ENCODE measurements at places on chromosomes 1 and 21.

- no peak for DNase-seq
Measured at GRCh38 chr21:37671381-37671780, 244.9 kb downstream of the KCNJ6 start.

- no peak for DNase-seq
Measured at GRCh38 chr21:14817311-14817710, 247.5 kb downstream of the NRIP1 start.

GRCh38 chr21:42302076-42302650 is 13.0 kb downstream of the TFF3 start:
- no peak for DNase-seq

- DNase-seq: no peak
Measured at GRCh38 chr1:244836135-244836521, 670 bp downstream of the COX20 start.

DNA sequence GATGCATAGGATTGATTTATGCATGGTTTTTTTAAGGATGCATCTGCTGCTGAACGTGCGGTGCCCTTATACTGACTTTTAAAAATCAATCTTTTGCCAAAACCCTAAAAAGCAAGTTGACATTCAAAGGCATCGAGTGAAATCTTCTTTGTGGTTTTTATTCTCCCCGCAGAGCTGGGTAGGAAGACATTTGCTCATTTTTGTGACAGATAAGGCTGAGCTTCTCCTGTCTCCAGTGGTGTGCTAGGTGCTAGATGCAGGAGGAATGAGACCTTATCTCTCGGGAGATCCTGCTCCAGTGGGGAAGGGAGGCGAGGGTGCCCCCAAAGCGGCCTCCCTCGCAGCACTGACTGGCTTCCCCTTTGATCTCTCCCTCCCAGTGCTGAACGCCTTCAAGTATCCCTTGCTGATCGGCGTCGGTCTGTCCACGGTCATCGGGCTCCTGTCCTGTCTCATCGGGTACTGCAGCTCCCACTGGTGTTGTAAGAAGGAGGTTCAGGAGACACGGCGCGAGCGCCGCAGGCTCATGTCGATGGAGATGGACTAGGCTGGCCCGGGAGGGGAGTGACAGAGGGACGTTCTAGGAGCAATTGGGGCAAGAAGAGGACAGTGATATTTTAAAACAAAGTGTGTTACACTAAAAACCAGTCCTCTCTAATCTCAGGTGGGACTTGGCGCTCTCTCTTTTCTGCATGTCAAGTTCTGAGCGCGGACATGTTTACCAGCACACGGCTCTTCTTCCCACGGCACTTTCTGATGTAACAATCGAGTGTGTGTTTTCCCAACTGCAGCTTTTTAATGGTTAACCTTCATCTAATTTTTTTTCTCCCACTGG is 14.9 kb upstream of the CD101 start:
- DNase-seq: no peak

GRCh38 chr1:21703318-21703963 is 34.3 kb upstream of the RAP1GAP start:
- no peak for DNase-seq

DNA sequence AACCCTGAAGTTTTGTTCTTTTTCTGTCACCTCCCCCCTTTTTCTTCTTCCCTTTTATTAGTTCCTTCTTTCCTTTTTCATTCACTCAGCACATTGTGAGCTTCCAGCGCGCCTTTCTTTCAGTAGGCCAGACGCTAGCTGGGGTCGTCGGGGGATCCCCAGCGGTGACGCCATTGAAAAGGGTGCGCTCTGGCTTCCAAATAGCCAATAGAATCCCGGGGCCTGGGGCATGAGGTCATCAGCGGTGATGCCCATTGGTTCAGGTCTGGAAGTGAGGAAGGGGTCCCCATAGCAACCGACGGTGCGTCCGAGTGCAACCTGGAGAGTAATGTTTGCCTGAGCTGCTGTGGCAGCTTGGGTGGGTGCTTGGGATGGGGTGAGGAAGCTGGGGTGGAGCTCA is 6.9 kb upstream of the EFNA3 start:
- no peak for DNase-seq

DNA sequence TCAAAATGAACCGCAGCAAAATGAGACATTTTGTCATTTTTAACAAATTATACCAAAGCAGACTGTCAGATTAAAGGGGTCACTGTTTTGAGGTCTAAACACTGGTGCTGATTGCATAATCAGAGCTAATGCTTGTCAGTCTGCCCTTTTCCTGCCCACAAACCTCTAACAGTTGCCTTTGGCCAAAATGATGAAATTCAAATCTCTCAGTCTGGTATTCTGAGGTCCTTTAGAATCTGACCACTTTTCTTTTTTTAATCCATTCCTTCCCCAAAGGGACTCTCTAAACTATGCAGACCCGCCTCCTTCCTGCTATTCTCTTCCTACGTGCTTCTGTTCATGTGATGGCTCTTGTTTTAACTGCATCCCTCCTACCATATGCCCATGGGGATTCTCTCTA is 145.2 kb upstream of the SPATA6 start:
- no peak for DNase-seq

GRCh38 chr1:32754317-32755097 is 51.9 kb upstream of the SYNC start:
- DNase-seq: no peak

- DNase-seq: no peak
Measured at GRCh38 chr1:115837740-115838421, 3.0 kb downstream of the NHLH2 start.

GRCh38 chr1:33348194-33348593 is 27.3 kb upstream of the A3GALT2 start:
- DNase-seq: no peak

DNA sequence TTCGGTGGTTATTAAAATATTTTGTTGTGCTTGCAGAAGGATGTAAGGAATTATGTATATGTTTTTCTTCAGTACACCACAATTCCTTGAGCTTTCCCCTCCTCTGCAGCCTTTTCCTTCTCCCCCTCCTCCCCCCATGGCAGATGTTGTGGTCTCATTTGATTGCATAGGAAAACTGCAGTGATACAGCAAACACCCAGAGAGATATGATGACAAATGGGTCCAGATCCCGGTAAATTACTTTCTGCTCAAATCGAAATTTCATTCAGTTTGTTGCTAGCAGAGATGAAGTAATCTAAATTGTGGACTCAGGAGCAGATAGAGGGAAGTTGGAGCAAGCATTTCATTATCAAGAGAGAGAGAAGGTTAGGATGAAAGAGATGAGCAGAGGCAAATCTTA is 9.9 kb downstream of the LMO4 start:
- no peak for DNase-seq

DNA sequence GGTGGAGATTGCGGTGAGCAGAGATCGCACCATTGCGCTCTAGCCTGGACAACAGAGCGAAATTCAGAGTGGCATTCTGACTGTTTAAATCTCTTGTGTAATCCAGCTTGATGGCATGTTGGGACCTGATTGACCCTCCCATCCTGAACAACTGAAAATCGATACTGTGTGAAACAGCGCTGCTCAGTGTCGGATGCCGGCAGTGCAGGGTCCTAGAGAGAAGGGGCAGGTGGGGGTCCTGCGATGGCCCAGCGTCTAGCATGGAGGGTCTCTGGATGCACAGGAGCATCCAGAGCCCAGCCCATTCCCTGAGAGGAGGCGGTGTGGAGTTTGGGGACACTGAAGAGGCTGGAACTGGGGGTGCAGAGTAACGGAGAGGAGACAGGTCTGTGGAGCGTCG is 15.8 kb downstream of the AGT start:
- DNase-seq: no peak

- no peak for DNase-seq
Measured at GRCh38 chr21:17795146-17796036, 23.8 kb downstream of the C21orf91 start.

- no peak for DNase-seq
Measured at GRCh38 chr1:167221126-167221737, 546 bp downstream of the POU2F1 start.

GRCh38 chr1:170864876-170865538 is 70.3 kb upstream of the MROH9 start:
- DNase-seq: no peak

GRCh38 chr1:51190961-51191360 is 45.1 kb upstream of the RNF11 start:
- DNase-seq: no peak

- no peak for DNase-seq
Measured at GRCh38 chr1:15370781-15371520, 38.7 kb upstream of the EFHD2 start.

GRCh38 chr1:53902235-53903138 is 8.5 kb downstream of the DIO1 start:
- no peak for DNase-seq

GRCh38 chr1:67610450-67610849 is 74.6 kb upstream of the GADD45A start:
- no peak for DNase-seq

DNA sequence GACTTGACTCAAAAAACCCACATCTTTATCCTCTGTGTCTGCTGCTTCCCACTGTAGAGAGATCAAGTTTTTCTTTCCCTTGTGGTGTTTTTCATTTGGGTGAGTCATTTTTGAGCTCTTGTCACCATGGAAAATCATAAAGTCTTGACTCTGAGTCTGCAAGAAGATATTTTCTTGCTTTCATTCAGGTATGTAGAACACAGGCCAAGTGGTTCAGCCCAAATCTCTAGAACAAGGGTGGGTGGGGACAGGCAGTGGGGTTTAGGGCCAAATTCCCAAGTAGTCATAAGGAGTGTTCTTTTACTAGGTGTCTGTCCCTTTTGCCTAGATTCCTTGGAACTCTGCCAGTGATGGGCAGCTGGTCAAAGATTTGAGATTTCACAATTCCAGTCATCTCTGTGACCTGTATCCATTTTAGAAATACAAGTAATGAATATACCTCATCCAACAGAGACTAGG is 21.5 kb upstream of the ARHGAP29 start:
- no peak for DNase-seq

GRCh38 chr1:38113159-38113666 is 66.6 kb upstream of the POU3F1 start:
- DNase-seq: no peak

DNA sequence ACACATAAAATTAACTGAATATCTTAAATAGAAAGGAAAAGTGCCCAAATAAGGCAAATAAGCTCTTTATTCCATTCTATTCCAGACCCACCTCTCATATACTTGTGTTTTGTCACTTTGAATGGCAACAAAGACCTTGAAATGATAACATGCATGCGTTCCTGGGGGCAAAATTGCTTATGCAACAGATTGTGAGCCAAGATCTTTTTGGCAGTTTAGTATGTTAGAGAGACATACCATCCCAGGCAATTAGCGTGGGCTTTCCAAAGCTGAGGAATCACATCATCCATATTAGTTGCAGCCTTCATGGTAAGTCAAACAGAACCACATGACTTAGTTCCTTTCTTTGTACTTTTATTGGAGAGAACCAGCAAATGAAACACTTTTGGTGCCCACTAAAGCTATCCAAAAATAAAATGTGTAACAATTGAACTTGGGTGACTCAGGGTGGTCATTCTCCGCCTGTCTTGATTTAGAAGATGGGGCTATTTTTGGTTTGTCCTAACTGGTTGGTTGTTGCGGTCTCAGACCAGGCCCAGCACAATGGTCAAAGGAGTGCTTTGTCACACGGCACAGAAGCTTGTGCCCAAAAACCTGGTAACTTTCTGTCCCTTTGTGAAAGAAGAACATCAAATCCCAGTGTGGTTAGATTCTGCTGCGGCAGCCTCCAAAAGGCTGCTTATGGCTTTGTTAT is 68.7 kb upstream of the ATF3 start:
- DNase-seq: no peak

GRCh38 chr1:186763107-186763506 is 65.6 kb upstream of the PLA2G4A start:
- no peak for DNase-seq

DNA sequence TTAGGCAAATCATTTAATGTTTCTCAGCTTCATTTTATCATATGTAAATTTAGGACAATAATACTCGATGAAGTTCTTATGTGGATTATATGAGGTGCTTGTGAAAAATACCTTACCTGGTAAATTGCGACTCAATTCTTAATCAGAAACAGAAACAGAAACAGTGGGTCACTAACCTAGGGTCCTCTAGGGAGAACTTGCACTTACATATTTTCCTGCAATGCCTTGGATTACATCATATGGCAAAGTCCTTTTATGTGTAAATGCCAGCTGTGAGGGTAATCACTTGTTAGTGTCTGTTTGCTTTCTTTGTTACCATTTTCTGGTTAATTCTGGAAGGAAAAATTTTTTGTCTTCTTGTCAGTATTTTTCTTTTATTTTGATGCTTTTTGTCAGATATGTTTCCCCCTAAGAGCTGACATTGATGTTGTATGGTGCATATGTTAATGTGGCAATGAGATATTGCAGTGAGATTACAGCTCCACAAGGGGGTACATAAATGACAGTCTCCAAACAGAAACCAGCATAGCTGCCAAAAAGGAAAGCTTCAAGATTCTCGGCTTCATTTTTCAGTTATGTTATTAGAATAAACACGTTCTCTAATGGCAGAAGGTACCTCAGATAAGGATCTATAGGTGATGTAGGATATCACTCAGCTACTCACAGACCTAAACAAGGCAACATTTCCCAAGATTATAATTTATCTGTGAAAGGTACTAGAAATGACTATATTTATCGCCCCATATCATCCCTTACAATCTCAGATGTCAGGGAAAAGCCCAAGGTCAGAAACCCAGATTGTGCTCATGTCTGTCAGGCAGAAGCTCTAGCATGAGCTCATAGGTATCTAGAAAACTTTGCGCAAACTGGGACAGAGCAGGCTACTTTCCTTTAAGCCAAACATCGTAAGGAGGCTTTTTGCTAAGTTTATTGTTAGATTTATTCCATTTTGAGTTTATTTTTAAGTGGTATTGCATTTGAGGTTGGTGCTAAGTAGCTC is 119.9 kb downstream of the FASLG start:
- no peak for DNase-seq

DNA sequence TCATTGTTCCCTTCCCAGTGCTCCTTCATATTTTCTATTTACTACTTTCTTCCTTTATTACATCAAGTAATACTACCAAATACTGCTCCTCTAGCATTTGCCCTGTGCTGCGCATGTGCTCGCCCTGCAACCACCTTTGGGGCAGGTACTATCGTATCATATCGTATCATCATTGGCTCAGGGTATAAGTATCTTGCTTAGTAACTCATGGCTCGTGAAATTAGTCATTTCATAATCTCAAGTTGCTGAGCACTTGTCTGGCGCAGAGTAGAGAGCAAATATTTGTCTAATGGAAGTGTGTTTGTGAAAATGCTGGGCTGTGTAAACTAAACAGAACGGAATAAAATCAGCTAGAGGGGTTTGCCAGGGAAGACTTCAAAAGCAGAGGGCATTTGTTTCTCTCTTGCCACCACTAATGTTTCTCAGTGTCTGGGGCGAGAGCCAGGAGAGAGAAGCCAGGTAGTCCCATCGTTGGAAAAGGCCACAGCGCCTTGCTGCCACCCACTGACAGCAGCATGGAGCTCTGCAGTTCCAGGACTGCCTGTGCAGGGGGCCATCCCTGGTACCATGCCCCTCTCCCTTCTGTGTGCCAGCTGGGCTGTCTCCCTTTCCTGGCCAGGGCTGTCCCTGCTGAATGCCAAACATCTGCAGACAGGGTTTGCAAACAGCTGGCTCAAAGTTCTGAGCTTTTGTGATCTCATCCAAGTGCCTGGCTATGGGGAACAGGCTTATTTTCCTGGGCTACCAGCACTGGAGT is 20.0 kb upstream of the CPT2 start:
- DNase-seq: no peak

- DNase-seq: no peak
Measured at GRCh38 chr1:151143986-151144385, 2.4 kb downstream of the SEMA6C start.

Measured in stimulated activated CD8-positive, alpha-beta memory T cell treated with anti-CD3 and anti-CD28 coated beads, Interleukin-4, amount 100 ng/mL, for 1 hour (primary cell).